ENCODE measurements at places on chromosomes 4 and X. TPM values are rescaled to one million over a fixed set of nuclear protein-coding genes. Genes with fewer than 3 reads are reported as not detected.

PNMA3 gene
- 2.9 TPM for total RNA-seq

PLXNB3 gene
- total RNA-seq = 0.25 TPM

GLRA3 gene
- not detected for total RNA-seq

APBB2 gene
- total RNA-seq = 83.2 TPM

STK32B gene
- total RNA-seq = 2.6 TPM

RHOXF2 gene
- not detected for total RNA-seq

CSAG3 gene
- total RNA-seq = not detected

PABPC1L2B gene
- not detected for total RNA-seq

All from neural progenitor cell (in vitro differentiated cells).